ENCODE measurements at places on chromosomes 11 and 22.

- peak; percentile 63 for DNase-seq
Measured at GRCh38 chr11:66020618-66021357, 5.5 kb downstream of the CATSPER1 start.

DNA sequence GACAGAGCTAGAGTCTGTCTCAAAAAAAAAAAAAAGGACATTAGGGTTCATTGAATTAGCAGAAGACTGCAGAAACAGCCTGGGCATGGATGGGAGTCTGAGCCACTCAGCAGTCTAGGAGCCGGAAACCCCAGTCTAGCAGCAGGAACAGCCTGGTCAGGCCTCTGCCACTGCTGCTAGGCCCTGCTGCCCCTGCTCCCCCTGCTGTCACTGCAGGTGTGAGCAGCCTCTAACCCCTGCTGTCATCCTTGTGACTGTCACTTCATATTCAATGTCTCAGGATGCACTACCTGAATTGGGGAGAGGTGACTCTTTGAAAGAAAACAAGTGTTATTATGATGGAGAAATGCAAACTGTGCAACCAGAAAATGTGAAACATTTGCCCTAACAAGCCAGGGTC lies 7.0 kb upstream of the DDX17 start:
- no peak for DNase-seq

GRCh38 chr22:39845529-39845928 lies 48.0 kb downstream of the ENTHD1 start:
- DNase-seq = no peak

- DNase-seq = no peak
Measured at GRCh38 chr22:40791241-40791640, 27.9 kb downstream of the SLC25A17 start.

- no peak for DNase-seq
Measured at GRCh38 chr11:95498722-95499425, 267.9 kb upstream of the SESN3 start.

DNA sequence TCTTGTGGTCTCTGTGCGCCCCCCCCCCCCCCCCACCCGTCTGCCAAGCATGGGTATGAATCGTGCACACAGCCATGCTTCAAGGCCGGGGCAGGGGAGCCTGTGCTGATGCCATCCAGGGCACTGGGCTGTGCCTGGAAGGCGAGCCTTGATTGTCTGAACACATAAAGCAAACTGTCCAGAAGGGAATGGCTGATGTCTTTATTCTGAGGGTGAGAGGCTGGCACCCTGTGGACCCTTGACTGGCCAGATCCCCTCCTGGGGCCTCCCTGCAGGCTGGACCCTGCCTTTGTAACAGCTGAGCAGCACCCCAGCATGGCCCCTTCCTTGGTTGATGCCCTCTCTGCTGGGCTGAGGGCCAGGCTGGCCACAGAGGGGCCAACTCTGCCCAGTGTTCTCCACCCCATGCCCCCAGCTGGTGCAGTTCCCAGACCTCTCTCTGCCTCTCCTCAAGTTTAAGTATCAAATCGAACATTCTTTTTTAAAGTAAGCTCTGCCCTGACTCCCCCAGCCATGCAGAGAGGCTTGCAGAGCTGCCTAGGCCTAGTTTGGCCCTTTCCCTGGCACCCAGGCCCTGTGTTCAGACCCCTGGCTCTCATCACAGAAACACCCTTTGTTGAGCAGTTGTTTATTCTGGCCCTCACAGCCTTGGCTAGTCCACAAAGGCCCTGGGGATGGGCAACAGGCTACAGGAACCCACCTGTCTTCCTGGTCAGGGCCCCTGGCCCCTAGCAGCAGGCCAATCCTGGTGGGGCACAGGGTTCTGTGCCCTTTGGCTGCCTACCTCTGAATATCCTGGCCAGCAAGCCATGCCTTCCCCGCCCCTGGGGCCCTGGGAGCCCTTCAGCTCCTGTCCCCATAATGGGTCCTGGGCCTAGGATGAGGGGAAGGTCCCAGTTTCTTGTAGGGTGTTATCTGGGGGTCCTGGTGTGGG lies 3.9 kb upstream of the RANBP1 start:
- DNase-seq = no peak

- no peak for DNase-seq
Measured at GRCh38 chr22:38564669-38565068, 5.3 kb downstream of the DMC1 start.

DNA sequence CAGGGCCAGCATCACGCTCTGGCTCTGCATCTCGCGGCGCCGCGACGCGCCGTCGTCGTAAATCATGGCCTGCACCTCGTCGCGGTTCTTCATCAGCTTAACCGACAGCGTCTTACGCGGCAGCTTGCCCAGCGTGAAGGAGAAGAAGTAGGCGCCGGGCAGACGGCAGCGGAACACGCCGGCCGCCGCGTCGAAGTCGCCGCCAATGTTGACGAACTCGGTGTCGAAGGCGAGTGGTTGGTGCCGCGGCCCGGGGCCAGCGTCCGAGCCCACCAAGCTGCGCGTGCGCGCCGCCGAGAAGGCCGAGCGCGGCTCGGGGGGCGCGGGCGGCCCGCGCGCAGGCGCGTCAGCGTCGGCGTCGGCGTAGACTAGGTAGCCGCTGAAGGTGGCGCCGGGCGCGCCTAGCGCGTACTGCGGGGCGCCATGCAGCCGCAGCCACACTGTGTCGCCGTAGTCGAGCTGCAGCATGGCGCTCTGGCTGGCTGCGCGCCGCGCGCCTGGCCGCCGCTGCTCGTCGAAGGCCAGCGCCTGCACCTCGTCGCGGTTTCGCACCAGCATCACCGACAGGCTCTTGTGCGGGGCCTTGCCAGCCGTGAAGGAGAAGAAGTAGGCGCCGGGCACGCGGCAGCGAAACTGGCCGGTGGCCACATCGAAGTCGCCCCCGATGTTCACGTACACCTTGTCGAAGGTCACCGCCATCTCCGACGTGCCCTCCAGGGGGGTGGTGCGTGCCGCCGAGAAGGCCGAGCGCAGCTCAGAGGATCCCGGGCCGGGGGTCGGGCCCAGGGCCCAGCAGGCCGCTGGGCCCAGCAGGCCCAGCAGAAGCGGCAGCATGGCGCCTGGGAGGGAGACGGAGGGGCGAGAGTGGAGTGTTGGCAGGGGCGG lies 3.7 kb downstream of the FAM180B start:
- DNase-seq = no peak

DNA sequence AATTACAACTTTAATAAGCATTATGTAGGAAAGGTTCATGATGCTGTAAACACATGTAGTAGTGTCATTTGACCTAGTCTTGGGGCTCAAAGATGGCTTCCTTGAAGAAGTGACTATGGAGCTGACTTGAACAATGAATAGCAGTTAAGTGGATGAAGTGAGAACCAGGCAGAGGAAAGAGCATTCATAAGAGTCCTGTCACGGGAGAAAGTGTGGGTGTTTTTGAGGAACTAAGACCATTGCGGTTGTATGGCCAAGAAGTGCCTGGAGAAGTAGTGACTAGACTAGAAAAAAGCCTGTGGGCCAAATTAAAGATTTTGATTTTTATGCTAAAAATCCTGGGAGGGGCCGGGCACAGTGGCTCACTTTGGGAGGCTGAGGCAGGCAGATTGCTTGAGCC lies 7.2 kb upstream of the IL18BP start:
- no peak for DNase-seq

- DNase-seq = no peak
Measured at GRCh38 chr22:19798891-19799293, 38.3 kb downstream of the TBX1 start.

GRCh38 chr11:36326524-36327419 lies 30.7 kb downstream of the PRR5L start:
- DNase-seq = no peak

- no peak for DNase-seq
Measured at GRCh38 chr11:65661599-65662246, 993 bp downstream of the RELA start.

DNA sequence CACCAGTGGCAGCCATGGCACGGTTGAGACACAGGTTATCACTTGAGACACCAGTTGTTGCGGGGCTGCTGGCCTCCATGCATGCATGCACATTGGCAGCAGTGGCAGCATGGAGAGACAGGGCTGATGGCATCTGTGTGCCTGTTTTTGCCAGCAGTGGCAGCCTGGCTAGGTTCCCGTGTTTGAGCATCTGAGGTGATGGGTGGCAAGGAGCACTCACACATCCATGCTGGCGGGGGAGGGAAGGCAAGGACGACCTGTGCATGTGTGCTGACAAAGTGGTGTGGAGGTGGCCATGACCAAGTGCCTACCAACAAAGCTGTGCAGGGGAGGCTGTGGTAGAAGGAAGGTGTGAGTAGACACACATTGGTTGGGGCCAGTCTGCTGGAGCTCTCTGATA lies 133.5 kb downstream of the CNTN5 start:
- DNase-seq = no peak

DNA sequence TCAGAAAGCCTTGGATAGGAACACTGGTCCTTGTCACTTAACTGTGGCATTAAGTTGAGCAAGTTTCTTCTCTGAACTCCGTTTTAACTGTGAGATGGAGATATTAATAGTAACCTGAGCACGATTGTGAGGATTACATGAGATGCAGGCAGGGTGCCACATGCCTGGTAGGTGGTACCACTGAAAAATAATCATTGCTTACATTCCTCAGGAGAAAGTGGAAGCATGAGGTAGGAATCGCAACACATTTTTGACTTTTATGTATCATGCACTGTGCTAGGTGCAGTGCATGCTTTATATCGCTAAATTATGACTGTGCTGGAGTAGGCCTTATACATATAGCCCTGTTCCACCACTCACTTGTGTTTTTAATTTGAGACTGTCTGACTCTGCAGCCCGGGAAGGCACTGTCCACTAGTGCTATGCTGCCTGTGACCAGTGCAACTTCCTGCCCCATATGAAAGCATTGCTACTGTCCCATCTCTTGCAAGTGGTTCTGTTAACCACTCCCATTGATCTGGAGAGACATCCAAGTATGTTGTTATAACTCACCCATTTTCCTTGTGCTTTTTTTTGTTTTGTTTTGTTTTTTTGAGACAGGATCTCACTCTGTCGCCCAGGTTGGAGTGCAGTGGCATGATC lies 1.0 kb downstream of the UQCR10 start:
- DNase-seq = no peak
